Mesothelial cell of epicardium (in vitro differentiated cells): ENCODE measurements at places on chromosomes 1 and 21. TPM values are rescaled to one million over a fixed set of nuclear protein-coding genes. Genes with fewer than 3 reads are reported as not detected.

DNA sequence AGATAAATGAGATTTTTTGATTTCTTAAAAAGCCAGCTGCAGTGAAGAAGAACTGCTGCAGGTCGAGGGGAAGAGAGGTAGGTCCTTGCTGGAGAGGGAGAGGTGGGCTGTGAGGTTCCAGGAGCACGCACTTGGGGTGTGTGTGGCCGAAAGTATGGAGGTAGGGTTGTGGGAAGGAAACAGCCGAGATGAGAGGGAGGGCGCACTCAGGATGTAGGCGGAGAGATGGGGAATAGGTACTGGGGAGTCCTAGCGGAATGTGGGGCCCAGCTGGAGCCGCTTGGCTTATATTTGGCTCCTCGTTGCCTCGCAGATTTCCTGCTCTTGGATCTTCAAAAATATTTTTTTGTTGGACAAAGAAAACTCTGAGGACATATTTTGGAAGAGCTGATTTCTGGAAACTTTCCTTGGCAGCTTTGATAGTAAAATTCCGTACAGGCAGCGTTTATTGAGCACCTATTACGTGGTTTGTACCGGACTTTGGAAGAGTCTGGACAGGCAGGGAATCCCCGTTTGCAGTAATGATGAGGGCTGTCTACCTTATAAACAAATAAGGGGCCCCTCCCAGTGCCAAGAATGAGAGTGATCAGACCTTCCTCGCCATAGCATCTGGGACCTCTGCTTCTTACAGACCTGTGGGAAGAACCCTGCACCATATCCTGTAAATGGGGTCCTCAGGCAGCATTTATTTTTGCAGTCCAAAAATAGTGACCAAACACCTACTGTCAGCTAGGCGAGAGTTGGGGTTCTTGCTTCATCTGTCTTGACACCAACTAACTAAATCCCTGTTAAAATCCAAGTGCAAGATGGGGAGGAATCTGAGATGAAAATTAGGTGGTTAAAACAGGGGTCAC, 1.5 kb downstream of the LRRC8D start:
- H3K4me1 ChIP-seq = peaks cover 24% of the 10 kb centered on the region
- peaks cover 4% of the 10 kb centered on the region for H3K36me3 ChIP-seq
- peak overlapping the region; percentile 84 for H3K4me3 ChIP-seq
- no peak for DNase-seq
- peaks cover 8% of the 10 kb centered on the region for H3K27me3 ChIP-seq

- DNase-seq = no peak
- peaks cover 6% of the 10 kb centered on the region for H3K36me3 ChIP-seq
- no peak overlapping the region for H3K4me3 ChIP-seq
- H3K27me3 ChIP-seq = no peaks in the 10 kb centered on the region
Measured at GRCh38 chr1:113178522-113178921, 105.5 kb downstream of the LRIG2 start.

Gene PDZK1
- total RNA-seq = 0.34 to 0.64 TPM (median 0.51 TPM) in 3 replicates

DNA sequence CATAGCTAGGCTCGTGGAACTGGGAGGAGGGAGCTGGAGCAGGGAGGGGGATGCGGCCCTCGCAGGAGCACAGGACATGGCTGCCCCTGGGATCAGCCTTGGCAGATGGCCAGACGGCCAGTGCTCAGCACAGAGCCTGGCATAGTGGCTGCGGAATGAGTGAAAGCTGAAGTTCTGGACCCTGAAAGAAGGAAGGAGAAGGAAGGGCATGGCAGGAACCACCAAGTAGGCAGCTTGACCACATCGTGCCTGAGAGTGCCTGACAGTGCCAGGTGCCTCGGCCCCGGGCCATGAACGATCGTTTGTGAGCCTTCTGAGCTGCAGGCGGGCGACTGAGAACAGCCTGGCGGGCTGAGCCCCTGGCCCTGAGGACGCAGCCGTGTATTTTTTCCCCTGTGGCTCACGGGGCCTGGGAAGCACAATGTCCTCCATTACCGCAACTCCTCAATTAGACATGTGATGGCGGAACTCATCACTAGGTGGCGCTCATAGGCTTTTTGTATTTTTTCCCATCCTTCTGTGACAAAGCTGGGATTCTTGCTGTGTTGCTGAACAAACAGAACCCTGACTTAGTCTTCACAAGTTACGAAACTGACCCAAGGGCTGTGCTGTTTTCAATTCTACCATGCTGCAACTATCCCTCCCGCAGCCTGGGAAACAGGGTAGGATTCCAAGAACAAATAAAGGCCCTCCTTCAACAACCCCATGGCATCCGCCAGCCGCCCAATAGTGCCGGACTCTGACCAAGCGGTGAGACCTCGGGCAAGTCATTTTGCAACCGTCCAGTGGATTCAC, 29.9 kb upstream of the TMEM61 start:
- H3K4me1 ChIP-seq = peaks cover 26% of the 10 kb centered on the region
- peak overlapping the region; percentile 81 for H3K27ac ChIP-seq
- H3K4me3 ChIP-seq = peak overlapping the region; percentile 47
- peak; percentile 84 for DNase-seq
- H3K36me3 ChIP-seq = no peaks in the 10 kb centered on the region

DNA sequence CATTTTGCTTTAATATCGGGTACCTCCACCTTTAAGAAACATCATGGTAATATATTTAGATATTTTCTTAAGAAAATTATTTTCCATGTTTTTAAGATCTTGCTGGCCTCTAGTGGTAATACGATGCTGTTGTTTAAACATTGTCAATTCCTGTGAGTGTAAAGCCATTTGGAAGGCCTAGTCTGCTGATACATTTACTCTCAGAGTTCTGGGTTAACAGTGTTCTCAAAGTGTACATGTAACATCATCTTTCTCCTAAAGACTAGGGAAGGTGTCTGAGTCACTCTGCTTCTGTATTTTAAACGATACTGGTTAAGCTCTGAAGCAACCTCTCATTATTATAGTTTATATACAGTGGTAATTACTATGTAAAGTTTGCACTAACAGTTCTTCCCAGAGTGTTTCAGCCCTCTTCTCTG, 189.1 kb downstream of the RASAL2 start:
- peaks cover 14% of the 10 kb centered on the region for H3K4me1 ChIP-seq
- no peaks in the 10 kb centered on the region for H3K27me3 ChIP-seq
- DNase-seq = no peak
- no peak overlapping the region for H3K27ac ChIP-seq
- H3K4me3 ChIP-seq = no peak overlapping the region
- H3K36me3 ChIP-seq = peaks cover 7% of the 10 kb centered on the region

GRCh38 chr1:173864179-173864867, 3.5 kb downstream of the GAS5 start:
- peak overlapping the region; percentile 99 for H3K27ac ChIP-seq
- DNase-seq = no peak
- no peaks in the 10 kb centered on the region for H3K27me3 ChIP-seq
- peak overlapping the region; percentile 99 for H3K4me3 ChIP-seq

DNA sequence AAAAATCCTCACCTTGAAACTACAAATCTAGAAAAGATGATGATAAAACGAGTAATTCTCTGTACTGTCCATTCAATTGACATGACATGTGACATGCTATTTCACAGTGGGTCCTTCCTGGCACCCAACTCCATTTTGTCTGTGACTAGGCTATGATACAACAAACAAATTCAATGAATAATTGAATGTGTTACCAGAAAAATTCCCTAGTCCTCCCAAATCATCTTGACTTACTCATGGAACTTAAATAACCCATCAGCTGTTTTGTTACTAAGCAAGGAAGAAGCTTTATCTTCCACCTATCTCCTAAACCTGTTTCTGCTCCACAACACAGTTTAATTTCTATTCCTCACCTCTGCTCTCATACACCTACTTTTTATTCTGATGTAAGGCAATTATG, 30.4 kb downstream of the B3GALNT2 start:
- H3K36me3 ChIP-seq = peaks cover 21% of the 10 kb centered on the region
- DNase-seq = no peak
- no peaks in the 10 kb centered on the region for H3K27me3 ChIP-seq
- H3K4me1 ChIP-seq = no peaks in the 10 kb centered on the region

DNA sequence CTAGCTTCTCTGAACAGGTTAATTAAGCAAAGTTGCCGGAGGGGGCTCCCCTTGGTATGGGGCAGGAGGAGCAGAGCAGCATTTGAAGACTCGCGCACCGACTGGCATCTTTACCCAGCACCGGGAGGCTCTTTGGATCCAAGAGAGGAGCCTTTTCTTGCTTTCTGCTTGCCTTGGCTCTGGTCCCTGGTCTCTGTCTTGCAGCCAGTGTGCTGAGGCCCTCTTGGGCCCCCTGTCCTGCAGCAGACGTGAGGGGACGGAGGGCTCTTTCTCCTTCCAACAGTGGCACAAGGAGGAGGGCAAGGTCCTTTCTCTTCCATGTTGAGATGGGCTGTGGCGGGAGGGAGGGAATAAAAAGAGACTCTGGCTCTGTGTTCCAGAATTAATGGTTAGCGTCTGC, 45.6 kb downstream of the ZBTB18 start:
- no peaks in the 10 kb centered on the region for H3K27me3 ChIP-seq
- H3K4me3 ChIP-seq = no peak overlapping the region
- H3K36me3 ChIP-seq = no peaks in the 10 kb centered on the region
- DNase-seq = no peak
- no peak overlapping the region for H3K27ac ChIP-seq
- H3K4me1 ChIP-seq = peaks cover 36% of the 10 kb centered on the region

Gene CFAP126
- total RNA-seq = not detected in 3 replicates

- H3K27me3 ChIP-seq = no peaks in the 10 kb centered on the region
- no peaks in the 10 kb centered on the region for H3K36me3 ChIP-seq
- DNase-seq = no peak
- H3K4me3 ChIP-seq = no peak overlapping the region
Measured at GRCh38 chr1:116697548-116698243, 30.2 kb upstream of the IGSF3 start.

DNA sequence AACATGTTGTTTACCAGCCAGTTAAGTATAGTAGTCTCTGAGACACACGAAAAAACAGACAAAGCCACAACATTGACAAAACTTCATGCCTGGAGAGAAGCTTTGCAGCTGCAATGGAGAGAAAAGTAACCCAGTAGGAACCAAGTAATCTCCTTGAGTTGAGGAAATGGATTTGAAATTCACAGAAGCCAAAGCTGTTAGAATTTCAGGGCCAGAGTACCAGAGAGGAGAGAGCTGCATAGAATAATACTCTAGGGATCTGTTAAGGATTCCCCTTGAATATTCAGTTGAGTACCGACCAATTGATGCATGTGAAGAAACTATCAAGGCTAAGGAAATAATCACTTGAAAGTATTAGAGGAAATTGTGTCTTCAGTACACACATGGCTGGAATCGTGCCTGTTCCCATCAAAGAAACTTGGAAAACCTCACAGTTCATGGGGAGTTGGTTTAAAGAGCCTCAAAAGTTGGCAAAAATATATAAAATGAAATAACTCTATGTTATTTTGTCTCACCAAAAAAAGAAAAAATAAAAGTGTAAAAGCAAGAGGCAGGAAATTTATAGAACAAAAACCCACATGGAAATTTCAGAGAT, 324.0 kb upstream of the NEGR1 start:
- DNase-seq = no peak
- H3K36me3 ChIP-seq = no peaks in the 10 kb centered on the region
- H3K4me1 ChIP-seq = no peaks in the 10 kb centered on the region
- H3K27me3 ChIP-seq = no peaks in the 10 kb centered on the region
- H3K4me3 ChIP-seq = no peak overlapping the region

DNA sequence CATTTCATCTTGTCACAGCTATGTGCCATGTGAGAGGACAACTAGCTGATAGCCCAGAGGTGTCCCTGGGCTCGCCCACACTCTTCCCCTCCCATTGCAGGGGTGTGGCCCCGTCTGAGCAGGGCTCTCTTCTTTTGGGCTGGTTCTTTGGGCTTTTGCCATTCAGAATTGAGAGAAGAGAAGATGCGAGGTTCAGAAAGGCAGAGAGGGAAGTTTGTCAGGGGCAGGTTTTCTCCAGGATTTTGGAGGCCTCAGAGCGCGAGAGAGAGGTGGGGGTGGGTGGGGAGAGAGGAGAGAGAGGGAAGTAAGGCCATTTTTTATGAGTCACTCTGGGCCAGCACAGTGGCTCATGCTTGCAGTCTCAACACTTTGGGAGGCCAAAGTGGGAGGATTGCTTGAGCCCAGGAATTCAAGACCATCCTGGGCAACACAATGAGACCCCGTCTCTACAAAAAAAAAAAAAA, 5.2 kb downstream of the IFI6 start:
- H3K4me3 ChIP-seq = no peak overlapping the region
- H3K27ac ChIP-seq = no peak overlapping the region
- peaks cover 36% of the 10 kb centered on the region for H3K4me1 ChIP-seq
- no peaks in the 10 kb centered on the region for H3K27me3 ChIP-seq
